ENCODE measurements at places on chromosomes 3 and 15.

DNA sequence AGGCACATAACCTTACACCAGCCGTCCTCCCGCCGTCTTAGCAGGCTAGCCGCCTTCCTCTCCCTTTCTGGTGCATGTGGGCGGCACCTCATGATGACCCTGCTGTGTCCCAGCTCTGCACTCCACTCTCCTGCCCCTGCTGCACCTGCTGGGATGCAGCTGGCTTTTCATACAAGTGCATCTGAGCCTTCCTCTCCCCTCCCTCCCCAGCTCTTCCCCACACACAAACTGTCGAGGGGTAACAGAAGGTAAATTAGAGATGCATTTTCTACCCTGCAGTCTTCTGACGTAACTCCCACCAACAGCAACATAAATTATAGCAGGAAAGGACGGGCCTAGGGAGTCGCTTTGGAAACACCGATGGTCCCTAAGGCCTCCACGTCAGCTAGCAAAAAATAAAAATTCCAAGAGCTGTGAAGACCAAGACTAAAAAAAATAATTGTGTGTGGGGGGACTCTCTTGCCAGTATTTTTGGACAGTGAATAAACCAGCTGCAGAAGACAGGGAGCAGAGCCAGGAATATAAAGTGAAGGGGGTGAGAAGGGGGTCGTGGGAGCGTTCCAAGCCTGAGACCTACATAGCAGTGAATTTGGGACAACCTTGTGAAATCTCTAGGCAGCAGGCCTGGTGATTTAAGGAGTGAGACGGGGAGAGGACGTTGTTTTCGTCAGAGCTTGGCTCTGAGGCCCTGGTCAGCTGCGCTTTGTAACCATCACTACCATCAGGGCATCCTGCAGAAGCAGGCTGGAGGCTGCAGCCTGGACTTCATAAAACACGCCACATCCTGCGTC lies 216.2 kb downstream of the ADAMTS17 start:
- DNase-seq = no peak

DNA sequence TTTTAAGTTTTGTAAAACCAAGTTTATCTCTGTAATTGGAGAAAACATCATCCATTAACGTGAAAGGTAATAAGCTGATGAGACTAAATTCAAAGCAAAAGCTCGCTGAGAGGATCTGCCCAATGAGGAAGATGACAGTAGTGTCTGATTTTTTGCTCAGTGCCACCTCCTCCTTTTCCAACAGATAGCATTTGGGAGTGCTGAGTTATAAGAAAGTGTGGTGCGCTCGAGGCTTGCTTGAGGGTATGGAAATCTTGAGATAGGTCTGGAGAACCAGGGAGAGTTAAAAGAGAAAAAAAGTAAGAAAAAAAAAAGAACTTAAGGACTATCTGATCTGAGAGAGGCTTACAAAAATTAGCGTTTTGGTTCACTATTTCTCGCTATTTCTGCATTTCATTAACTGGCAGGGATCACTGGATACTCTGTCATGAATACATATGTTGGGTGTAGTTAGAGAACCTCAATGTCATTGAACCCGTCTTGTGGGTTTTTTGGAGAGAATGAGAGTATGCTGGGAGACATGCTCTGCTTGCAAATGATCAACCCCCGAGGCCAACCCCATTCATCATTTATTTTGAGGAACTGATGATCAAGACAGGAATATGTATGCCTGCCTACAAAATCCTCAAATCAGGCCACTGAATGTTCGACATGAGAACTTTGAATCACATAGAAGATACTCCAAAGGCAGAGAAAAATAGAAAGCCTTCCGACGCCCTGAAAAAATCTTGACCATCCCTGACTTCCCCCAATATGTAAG lies 973 bp upstream of the USP13 start:
- DNase-seq = no peak

DNA sequence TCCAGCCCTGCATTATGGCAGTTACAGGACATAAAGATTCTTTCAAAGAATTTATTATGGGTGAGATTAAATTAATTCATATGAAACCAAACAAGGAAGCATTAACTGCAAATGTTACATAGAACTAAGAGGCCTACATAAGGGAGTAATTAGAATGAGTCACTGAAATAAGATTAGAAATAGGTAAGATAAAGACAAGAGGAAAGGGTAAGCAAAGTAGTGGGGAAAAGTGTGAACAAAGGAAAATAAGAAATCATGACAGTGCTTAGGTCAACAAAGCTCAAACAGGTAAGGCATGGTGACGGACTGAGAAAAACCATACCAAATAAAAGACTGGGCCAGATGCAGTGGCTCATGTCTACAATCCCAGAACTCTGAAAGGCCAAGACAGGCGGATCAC lies 74.3 kb downstream of the SETD2 start:
- no peak for DNase-seq

DNA sequence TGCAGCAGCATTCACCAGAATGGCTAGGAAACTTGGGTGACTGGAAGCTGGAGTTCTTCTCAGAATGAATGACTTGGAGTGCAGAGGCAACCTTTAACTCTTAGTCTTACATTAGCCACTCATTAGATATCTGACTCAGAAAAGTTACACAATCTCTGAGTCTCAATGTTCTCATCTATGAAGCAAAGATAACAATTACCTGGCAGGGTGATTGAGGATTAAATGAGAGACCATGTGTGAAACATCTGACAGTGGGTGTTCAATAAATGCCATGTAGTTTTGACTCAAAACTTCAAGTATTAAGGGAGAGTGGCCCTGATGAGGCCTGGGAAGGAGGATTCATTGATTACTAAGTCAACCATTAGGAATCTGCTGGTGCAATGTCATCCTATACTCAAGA lies 48.3 kb downstream of the MRPL3 start:
- DNase-seq = no peak

- DNase-seq = no peak
Measured at GRCh38 chr3:149479621-149480325, 5.3 kb downstream of the TM4SF4 start.

DNA sequence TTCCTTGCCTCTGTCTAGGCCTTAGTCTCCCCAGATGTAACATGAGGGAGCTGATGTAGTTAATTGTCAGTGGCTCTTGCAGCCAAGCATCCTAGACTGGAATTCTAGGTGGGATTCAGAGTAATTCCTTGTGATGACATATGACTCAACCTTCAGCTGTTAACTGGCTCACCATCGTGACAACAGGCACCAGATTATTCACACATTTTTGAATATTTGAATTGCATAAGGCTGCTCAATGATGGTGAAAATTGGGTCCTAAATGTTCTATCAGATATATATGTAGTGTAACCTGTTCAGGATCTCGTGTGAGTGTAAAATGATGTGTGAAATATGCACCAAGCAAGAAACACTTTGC lies 405.1 kb downstream of the LPP start:
- no peak for DNase-seq

GRCh38 chr3:187615630-187616029 lies 54.6 kb downstream of the SST start:
- DNase-seq = no peak

GRCh38 chr3:12070098-12070497 lies 65.9 kb downstream of the SYN2 start:
- DNase-seq = no peak

DNA sequence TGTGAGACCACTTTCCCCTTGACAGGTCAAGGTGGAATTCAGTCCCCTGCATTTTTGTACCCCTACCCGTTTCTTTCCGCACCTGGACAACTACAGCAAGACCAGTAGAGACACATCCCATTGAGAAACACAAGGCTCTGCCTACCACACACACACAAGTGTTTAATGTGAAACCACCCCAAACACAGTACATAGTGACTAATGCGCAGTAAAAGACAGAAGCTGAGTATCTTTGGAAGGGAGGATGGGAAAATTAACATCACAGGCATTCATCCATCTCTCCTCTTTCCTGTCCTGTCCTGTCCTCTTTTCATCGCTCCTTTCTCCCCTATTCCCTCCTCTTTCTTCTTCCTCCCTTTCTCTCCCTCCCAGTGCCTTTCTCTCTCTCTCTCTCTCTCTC lies 64.8 kb downstream of the SCN11A start:
- no peak for DNase-seq

GRCh38 chr3:146889626-146890025 lies 284.5 kb upstream of the PLSCR5 start:
- DNase-seq = no peak

DNA sequence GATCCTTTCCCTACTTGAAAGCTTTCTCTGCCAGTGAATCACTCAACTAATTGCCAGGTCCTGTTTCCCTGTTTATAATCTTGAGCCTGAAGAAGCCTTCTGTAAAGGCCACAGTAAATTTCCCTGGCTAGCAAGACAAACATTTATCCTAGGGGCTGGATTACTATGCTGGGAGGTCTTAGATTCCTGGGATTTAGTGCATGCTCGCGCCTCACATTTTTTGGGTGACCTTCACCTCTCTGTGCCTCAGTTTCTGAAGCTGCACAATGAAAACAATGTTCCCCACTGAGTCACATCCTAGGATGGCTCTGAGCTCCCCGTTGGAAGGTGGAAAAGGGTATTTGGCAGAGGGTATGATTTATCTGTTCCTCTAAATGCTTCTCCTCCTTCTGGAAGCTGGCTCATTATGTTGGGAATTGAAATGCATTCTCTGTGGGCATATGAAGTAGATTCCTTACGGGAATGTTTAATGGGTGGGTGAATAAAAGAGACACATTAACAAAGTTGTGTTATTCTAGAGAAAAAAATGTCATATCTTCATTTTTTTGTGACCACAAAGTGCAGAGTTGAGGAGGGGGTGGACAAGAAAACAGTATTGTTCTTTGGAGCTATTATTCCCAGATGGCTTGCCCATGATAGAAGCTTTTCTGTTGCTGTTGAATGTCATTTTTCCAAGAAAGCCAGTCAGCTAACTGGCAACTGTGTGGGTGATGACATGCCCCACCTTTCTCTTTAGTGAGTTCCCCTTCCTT lies 32.4 kb downstream of the LSM3 start:
- DNase-seq = no peak

DNA sequence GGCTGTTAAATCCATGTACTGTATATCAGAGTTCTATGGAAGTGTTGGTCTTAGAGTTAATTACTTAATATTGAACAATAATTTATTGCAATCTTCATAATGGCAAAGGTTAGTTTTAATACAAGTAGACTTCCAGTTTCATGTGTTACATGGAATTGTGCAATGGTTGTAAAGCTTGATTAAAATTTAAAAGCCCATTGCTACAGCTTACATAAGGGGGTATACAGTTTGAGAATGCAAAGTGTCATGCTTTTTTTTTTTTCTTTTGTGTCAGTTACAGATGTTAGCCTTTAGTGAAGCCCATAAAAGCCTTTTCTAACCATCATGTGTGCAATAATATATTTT lies 22.0 kb downstream of the CNOT10 start:
- DNase-seq = no peak

DNA sequence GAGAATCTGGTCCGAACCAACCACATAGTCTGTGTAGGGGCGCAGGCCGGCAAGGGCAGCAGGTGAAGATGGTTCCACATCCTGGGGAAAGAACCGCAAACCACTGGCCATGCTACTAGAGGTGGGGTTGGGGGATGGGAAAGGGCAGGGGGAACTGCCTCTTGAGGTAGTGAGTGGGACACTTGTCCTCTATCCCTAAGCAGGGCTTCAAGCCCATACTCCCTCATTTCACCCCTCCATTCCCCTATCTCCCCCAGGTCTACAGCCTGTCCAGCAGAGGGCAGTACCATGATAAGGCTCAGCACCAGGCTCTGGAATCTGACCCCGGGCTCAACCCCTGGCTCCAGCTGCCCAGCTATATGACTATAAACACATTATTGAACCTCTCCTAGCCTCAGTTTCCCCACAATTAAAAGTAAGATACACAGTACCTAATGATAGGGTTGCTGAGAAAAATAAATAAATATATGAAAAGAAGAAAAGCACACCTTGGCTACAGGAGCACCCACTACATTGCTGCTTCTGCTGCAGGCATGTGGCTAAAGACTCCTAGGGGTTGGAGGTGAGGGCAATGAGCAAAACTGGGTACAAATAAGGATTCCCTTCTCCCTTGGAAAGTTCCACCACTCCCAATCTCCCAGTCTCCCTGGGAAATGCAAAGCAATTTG lies 6.3 kb downstream of the GORASP1 start:
- peak; percentile 22 for DNase-seq

- DNase-seq = no peak
Measured at GRCh38 chr15:88246081-88246480, 10.5 kb downstream of the NTRK3 start.

DNA sequence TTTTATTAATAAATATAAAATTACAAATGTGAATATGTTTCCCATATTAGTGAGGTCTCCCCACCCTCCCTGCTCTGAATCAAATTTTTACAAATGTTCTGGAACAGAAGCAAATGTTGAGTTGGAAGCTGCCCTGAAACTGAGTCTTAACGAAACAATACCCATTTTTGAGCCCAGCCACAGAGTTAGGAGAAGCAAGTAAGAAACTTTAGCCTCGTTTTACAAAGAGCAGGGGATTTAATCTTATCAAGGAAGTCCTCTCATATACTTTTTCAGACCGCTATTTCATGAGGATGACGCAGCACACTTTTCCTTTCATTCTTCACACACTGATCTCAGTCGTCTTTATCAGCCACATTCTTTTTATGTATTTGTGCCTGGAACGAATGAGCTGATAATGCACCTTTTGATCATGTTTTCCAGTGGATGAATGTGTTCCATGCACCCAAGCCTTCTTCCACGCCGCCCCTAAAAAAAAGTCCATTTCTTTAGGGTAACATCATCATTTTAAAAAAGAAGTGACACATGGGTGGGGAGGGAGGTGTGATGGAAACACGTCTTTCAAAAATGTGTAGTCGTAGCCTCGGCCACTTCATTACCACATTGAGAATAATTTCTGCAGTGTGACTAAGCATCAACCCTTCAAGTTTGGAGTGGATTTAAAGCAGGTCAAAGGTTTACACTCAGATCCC lies 48.1 kb downstream of the SETMAR start:
- DNase-seq = no peak

DNA sequence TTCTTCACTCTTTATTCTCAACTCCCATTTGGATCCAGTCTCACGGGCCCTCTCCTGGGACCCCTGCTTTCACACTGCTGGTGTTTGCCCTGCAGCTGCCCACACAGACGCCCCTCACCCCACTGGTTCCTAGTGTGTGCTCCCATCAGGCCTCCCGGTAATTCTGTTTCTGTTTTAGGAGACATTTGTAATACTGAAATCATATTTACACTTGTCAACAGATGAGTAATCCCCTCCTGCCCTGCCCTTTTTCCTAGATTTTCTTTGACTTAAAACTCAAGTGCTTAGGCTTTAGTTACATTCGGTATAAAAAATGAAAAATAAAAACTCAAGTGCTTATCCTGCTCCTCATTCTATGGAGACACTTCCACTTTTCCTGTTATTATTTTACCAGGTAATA lies 18.4 kb upstream of the ABTB1 start:
- no peak for DNase-seq

DNA sequence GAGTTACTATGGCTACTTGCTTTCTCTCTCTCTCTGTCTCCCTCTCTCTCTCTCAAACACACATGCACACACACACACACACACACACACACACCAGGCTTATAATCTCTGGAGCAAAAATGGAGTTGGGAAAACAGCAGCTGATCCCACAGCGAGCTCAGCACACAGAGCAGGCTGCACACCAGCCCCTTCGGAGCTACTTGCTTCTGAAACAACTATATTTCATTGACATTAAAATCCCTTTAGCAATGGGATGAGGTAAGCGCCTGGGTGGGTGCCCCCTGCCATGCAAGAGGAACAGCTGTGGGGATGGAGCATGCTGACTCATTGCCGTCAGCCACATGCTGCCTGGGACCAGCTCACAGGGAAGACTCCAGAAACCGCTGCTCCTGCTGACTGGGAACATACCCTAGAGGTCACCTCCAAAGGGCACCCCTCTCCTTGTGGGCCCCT lies 45.7 kb downstream of the B3GNT5 start:
- DNase-seq = no peak
